ENCODE measurements at places on chromosomes 7 and 10.
A peak's percentile ranks its signal among the peaks of the same experiment; 100 is the strongest.

DNA sequence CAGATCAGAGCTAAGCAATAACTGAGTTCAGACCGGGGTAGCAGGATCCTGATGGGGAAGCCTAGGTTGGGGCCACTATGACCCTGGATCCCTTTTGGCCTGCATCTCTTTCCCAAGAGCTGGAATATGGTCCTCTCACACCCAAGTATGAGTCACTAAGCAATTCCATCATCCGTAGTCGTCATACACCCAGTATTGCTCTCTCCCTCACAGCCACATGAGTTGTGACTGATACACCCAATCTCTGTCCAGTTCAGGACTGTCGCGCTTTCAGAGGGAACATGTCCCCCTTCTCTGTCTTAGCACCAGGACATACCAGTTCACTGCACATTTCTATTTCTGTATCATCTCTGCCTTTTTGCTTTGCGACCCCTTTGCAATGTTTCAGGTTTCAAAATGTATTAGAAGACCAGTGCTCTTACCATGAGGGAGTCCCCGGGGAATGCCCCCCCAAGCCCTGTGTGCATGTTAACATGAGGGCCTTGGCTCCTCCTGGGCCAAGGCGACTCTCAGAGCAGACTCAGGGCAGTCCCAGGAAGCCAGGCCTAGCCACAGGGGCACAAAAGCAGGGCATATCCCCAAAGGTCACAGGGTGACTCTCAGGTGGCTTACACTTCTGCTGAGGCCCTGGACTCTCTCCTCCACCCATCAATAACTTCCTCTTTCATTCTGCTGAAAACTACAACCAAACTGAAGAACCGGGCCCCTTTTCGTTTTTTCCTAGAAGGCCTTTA lies 75.3 kb upstream of the SAMD8 start:
- no peak for DNase-seq

GRCh38 chr7:5215313-5215712 lies 25.3 kb downstream of the WIPI2 start:
- DNase-seq = no peak

GRCh38 chr7:51927738-51928137 lies 611.1 kb upstream of the COBL start:
- no peak for DNase-seq

- no peak for DNase-seq
These were observed 47.4 kb upstream of the RSBN1L start for GRCh38 chr7:77648742-77649338.

GRCh38 chr10:8049045-8049864 lies 5.2 kb upstream of the GATA3 start:
- peak; percentile 8 for DNase-seq

DNA sequence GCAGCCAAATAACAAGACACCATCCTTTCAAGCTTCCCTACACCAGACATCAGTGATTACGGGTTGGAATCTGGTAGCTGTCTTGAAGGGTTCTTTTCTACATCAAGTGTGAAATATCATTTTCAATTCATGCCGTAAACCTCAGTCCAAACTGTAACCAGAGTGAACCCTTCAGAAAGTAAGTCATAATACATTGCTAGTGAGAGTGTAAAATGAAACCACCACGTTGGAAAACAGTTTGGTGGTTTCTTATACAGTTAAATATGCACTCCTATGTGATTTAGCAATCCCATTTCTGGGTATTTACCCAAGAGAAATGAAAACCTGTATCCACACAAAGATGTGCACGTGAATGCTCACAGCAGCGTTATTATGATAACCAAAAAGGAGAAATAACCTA lies 25.6 kb upstream of the ZC3HAV1L start:
- DNase-seq = no peak

GRCh38 chr7:115229401-115230105 lies 307.7 kb downstream of the MDFIC start:
- DNase-seq = no peak

GRCh38 chr10:89351412-89351779 lies 23.6 kb downstream of the IFIT3 start:
- no peak for DNase-seq

DNA sequence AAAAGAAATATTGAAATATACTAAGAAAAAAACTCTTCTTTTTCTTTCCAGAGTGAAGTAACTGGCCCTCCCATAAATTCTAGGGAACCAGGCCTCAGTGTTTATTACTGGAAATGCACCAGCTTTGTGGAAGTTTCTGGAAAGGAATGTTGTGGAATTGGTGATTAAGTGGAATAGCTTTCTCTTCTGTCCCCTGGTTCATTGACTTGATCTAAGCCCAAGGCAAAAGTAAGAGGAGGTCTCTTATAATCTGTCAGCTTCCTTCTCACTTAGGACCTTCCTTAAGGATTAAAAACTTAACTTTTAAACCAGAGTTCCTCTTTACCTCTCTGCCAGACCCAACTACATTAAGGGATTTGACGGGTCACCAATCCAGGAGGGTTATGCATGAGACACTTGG lies 266.2 kb downstream of the SLC25A13 start:
- DNase-seq = no peak

DNA sequence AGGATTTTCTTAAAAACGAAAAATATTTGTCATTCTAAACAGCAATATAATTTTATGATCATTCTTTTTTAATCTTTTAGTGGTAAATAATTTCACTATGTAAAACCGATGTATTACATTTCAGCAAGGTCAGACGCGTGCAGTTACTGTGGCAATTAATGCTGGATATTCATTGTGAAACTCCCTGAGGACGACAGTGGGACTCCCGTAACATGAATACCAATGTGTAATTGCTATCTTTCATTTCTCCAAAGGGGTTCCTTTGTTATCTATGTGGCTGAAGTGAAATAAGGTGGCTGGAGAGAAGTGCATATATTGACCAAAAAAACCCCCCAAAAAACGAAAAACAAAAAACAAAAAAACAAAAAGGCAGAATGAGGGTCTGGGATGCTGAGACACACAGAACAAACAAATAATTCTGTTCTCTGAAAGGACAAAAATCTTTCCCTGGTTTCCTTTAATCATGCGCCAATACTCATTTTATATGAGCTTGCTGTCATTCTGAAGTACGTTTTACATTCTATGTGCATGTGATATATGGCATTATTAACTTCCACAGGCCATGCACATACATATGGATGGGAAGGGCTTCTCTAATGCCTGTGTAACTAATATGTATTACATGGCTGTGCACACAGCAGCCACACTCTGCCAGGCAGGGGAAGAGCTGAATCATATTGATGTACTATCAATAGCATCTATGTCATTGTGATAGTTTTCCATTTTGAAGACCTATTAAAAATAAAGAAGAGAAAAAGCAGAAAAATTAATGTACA lies 161.4 kb downstream of the RAPGEF5 start:
- no peak for DNase-seq

DNA sequence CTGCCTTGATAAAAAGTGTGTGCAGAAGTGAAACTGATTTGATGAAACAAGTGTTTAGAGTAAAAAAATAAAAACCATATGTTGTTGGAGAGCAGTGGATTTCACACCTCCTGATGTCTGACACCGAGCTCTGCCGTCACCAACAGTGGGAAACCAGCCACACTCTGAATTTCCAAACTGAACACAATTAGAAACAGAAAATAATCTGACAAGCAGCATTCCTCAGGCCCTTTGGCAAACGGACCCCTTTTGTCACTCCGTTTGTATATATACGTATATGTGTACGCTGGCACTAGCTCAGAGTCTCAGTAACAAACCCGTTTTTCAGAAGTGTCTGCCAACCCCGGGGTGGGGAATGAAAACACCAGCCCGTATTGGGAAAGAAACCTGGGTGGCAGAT lies 32.4 kb downstream of the TACC2 start:
- no peak for DNase-seq

DNA sequence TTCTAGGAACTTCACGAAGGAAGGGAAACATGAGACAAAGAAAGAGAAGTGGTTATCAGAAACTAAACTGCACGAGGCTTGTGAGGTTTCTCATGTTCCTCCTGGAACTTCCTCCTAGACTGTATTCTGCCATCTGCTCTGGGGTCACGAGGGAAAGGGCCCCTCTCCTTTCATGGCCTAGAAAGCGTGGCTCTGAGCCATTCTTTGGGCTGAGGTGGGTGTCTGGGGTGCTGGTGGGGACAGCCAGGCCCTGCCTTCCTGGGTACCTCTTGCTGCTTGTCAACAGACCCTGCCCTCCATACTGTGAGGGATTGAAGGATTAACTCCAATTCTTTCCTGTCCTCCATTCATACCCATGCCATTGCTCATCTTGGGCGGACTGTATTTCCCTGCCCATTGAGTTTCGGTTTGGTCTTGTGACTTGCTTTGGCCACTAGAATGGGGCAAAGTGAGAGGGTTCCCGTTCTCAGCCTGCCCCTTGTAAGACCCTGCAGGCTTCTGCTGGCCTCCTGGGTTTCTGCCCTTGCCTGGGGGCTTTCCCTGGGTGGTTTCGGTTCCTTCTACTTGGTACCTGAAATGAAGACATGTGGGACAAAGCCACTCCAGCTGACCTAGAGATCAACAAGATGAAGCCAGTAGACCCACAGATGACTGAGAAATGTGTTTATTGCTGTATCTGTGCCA lies 14.9 kb upstream of the GIMAP8 start:
- no peak for DNase-seq

GRCh38 chr7:121237601-121238000 lies 91.2 kb upstream of the WNT16 start:
- DNase-seq = no peak

DNA sequence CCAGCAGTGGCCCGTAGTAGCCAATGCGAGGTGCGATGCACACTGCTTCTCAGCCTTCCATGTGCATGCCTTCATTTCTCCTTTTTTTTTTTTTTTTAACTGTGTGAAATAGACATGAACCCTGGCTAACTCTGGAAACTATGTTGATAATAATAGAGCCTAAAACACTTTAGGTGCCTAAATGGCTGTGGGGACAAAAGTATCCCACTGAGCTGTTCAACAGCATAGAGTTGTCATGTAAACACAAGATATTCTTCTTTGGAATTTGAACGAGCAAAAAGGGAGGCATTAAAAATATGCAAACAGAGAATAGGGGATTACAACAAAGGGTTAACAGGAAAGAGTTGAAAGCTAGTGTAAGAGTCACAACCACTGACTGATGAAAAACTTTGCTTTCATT lies 162.1 kb upstream of the NOBOX start:
- no peak for DNase-seq

DNA sequence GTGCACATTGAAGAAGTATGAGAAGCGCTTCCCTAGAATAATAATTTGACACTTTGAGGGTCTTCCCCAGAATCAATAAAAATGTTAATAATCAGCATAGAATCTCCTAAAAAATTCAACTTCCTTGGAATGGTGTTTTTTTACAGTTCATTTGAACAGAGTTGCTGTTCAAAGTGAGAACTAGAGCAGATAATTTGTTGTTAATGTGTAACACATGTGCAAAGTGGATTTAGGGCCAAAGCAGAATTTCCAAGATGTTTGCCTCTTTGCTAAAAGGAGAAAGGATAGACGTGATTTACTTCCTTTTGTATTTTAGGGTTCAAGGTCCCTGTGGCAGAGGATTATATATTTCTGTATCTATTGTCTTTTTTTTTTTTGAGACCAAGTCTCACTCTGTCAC lies 73.8 kb downstream of the ZNF277 start:
- no peak for DNase-seq

- DNase-seq = no peak
These were observed 136.8 kb downstream of the PAXIP1 start for GRCh38 chr7:154865984-154866685.

DNA sequence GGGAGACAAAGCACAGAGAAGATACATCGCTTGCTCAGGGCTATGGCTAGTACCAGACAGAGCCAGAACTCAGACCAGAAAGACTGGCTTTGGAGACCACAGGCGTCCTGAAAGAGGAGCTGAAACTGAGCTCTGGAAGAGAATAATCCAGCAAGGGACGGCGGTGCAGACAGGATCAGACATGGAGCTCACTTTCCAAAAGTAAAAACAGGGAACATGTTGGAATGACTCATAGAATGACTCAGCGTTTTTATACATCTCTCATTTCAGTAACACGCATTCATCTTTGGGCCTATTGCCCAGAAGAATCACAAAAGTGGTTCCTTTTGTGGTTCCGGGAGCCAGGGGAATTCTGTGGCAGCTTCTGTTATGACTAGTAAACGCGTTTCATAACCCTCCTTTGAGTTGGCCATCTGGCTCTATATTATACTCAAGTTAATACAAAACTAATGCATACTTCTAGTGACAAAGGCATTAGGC lies 37.2 kb downstream of the PLEKHS1 start:
- DNase-seq = no peak

GRCh38 chr10:107649249-107649648 lies 484.7 kb upstream of the SORCS1 start:
- DNase-seq = no peak

GRCh38 chr7:34756025-34756437 lies 98.0 kb downstream of the NPSR1 start:
- peak; percentile 82 for DNase-seq

DNA sequence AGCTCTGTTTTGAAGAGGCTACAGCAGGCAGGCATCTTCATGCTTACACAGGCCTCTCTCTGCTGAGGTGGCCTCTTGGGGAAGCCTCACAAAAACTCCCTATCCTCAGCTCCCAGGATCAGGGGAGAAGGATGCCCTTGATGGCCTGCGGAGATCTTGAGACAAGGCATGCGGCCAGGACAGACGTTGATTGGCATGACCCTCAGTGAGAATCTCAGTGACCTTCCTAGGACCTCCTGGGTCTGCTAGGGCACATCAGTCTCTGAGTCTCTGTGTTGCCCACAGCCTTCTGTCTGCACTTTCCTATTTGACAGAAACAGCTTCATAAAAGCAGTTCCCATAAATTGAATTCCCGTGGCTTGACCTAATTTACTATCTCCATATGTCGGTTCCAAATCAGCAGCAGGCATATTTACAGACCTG lies 1005.8 kb upstream of the C7orf33 start:
- DNase-seq = no peak

GRCh38 chr10:27100813-27101347 lies 586 bp upstream of the ANKRD26 start:
- DNase-seq = no peak

DNA sequence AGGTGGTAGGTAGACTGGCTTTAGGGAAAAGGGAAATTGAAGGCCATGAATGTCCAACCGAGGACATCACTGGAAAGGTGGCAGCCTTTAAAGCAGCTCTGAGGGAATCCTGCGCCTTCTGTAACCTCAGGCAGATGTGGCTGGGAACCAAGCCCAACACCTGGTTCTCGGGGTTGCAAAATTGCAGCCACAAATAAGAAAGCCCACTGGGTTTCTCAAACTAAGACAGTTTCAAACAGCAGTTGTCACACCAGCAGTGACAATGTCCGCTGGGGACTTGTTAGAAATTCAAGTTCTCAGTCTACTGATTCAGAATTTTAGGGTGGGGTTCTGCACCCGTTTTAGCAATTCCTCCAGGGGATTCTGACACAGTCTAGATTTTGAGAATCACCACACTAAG lies 42.7 kb upstream of the STEAP1B start:
- DNase-seq = no peak
